ENCODE measurements at places on chromosomes 13 and 19.

- no peak for DNase-seq
Observed at GRCh38 chr19:13461536-13461935, 44.7 kb downstream of the CACNA1A start.

DNA sequence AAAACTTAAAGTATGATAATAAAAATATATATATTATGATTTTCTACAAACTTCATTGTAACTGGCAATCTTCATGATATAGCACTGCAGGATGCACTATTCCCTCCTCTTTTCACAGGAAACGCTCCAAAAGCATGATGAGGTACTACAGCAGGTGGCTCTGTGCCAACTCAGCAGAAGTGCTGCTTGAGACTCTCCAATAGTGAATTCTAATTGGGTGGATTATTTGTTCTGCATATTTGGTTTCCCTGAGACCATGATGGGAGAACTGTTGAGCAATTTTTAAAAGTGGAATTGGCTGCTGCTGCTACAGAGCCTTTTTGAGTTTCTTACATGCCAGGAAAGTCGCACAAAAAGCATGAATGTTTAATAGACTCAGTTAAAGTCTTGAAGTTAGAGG is 1782.4 kb upstream of the PCDH20 start:
- no peak for DNase-seq

DNA sequence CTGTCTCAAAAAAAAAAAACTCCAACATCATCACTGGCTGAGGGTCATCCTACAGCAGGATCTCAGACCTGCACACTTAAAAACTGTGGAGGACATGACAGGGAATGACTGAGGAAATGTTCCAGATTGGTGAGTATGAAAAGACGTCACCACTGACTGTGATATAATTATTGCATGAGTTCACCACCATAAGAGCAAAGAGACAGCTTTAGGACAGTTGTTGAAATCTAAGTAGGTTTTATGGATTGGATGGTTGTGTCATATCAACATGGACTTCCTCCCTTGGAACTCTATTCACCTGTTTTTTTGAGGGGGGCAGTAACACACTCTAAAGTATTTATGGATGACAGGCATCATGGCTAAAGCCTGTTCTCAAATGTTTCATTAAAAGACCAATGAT is 31.5 kb downstream of the KLF12 start:
- DNase-seq, result no peak

GRCh38 chr13:50080911-50081678 is 65.9 kb downstream of the KCNRG start:
- peak; percentile 61 for DNase-seq

- no peak for DNase-seq
Observed at GRCh38 chr13:60836821-60837220, 439.8 kb downstream of the TDRD3 start.

GRCh38 chr19:33724021-33724720 is 72.5 kb upstream of the KCTD15 start:
- DNase-seq, result no peak

DNA sequence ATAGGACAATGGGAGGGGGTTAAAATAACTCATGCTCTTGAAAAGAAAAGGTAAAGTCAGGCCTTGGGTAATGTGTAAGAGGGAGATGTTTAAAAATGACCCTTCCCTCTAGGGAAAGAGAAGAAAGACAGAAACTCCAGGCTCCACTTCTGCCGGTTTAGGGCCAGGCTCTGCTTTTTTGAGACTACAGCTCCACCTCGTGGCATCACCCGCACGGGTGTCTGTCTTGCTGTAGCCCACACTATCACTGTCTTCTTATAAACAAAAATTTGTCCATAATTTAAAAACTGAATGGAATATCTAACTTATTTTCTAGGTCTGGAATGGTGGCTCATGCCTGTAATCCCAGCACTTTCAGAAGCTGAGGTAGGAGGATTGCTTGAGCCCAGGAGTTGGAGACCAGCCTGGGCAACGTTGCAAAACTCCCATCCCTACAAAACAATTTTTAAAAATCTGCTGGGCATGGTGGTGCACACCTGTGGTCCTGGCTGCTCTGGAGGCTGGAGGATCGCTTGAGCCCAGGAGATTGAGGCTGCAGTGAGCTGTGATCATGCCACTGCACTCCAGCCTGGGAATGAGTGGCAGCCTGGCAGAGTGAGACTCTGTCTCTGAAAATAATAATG is 65.1 kb upstream of the GTF3A start:
- peak; percentile 54 for DNase-seq

- no peak for DNase-seq
Observed at GRCh38 chr19:45958769-45959516, 14.7 kb downstream of the NOVA2 start.

DNA sequence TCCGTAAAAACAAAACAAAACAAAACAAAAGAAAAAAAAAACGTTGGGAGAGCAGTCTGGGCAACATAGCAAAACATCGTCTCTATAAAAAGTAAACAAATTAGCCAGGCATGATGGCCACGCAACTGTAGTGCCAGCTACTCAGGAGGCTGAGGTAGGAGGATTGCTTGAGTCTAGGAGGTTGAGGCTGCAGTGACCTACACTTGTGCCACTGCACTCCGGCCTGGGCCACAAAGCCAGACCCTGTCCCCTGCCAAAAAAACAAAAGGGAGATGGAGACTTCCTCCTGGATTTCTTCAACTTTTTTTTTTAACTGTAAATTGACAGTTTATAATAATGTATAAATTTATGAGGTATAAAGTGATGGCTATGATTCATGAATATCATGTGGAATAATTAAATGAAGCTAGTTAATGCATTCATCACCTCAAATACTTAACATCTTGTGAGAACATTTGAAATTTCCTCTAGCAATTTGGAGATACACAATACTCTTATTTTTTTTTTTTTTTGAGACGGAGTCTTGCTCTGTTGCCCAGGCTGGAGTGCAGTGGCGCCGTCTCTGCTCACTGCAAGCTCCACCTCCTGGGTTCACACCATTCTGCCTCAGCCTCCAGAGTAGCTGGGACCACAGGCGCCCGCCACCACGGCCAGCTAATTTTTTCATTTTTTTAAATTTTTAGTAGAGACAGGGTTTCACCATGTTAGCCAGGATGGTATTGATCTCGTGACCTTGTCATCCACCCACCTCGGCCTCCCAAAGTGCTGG is 1.9 kb downstream of the PDCD2L start:
- no peak for DNase-seq

DNA sequence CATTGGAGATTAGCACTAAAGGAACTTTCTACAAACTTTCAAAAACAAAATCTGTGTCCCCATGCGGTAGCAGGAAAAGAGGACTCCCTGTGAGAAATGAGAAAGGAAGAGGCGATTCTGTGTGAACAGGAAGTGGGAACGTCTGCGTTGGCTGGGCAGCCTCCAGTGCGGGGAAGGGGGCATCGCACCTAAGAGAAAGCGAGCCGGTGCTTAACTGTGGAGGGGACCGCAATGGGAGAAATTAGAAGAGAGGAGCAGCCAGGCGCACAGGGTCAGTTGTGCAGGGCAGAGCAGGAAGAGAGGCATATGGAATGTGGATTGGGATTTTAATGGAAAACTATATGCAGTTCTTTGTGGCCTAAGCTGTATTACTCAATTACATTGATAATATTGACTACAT is 77.4 kb upstream of the DOCK9 start:
- no peak for DNase-seq

GRCh38 chr13:89903115-89903514 is 1444.4 kb upstream of the MIR17HG start:
- DNase-seq, result no peak

DNA sequence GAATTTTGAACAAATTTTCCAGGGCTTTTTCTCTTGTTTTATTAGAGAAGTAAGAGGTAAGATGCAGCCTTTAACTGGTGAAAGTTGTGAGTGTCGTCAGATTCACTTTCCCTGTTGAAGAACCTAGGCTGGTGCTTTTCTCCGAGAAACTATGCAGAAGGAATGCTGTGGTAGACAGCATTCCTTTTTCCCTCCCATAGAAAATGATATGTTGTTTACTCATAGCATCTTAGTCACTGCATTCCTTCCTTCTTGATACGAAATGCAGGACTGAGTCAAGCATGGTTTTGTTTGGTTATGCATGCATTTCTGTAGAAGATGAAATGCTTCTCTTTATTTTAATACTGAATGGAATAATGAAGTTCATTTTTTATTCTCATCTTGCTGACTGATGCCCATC is 3.4 kb downstream of the ITGBL1 start:
- DNase-seq, result peak; percentile 79

DNA sequence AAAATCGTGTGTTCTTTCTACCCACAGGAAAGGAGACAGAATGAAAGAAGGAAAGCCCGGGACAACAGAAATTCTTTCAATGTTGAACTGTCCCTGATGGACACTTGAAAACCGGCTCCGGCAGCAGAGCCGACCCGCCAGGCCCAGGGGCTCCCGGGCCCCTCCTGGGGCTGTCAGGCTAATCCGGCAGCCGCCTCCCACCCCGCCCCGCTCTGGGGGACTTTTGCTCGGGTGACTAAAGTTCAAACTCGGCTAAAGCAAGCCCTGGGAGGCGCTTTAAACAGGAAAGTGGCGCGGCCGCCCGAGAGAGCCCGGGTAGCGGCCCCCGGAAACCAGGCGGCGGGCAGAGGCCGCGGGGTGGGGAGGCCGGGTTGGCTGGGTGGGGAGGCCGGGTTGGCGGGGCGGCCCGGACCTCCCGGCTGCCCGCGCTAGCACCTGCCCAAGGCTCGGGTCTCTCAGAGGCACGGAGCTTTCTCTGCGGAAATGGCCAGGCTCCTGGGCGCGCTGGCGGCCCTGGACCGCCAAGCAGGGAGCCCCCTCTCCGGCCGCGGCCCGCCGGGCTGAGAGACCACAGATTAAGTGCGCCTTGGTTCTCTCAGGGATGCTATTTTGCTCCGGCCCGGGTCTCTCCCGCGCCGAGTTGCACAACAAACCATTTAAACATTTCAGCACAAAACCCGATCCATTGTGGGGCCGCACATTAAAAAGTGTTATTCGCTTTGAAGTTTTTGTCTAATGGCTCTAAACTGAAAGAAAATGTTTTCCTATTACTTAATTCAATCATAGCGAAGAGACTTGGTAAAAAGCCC is 2.6 kb upstream of the GSX1 start:
- no peak for DNase-seq

DNA sequence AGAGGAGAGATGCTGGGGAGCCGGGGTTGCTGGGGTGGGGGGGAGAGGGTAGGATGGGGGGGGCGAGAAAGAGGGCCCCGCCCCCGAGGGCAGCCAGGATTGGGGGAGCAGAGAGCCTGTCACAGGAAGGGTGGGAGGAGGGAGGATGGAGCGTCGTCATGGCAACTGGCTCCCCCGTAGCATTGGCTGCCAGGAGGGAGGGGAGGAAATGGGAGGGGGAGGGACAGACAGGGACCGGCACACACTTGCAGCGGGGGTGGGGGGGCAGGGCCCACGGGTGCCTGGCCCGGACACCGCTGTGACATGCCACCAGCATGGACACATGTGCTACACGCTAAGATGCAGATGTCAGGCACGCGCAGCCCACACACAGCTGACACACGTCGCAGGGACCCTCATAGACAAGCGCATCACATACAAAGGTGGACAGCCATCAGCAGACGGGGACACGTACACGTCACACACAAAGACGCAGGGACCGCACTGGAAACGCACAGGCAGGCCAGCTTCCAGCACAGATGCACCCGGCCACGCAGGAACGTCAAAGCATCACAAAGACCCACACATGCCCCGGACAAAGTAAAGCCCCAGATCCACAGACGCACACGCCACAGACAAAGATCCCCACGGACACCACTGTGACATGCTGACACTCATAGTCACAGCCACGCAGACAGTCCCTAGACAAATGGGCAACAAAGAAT is at the start of gene LMTK3:
LMTK3 (minus strand) TSS at position 36 of the 704 bp plus-strand sequence. CDS start 259 bp downstream, outside the sequence.
- DNase-seq, result no peak

DNA sequence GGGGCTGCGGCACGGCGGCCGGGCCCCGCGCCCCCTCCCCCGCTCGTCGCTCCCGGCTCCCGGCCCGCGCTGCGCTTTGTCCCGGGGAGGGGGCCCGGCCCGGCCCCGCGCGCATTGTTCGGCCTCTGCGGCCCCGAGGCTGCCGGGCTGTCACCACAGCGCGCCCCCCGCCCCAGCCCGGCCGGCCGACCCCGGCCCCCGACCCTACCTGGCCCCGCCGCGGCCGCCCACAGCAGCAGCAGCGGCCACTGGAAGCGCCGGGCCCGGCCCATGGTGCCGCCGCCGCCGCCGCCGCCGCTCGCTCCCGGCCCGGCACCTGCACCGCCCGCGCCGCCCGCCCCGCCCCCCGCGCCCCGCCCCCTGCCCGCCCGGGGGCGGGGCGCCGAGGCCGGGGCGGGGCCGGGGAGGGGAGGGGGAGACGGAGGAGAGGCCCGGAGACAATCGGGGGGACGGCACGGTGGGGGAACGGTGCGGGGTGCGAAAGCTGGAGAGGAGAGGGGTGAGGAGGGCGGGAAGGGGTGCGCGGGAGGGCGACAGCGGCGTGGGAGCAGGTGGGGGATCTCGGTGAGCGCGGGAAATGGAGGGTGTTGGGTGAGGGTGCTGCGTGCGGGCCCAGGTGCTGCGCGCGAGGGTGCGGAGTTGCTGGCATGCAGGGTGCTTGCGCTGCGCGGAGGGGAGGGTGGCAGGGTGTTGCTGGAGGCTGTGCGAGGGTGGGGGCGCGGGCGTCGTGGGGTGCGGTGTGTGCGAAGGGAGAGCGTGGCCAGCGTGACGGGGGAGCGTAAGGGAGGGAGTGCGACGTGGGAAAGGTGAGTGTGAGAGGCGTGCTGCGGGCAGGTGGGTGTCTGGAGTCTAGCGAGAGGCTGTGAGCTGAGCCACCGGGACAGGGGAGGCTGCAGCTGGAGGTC is at the start of gene CADM4:
CADM4 (minus strand) TSS at position 332 of the 905 bp plus-strand sequence; CDS start at position 272, 60 bp downstream.
- DNase-seq, result no peak

GRCh38 chr19:15122331-15123030 is 15.3 kb downstream of the SYDE1 start:
- no peak for DNase-seq
